Lower lobe of right lung (tissue), 2 donors: ENCODE measurements at places on chromosomes 13 and 19. TPM values are rescaled to one million over a fixed set of nuclear protein-coding genes. Genes with fewer than 3 reads are reported as not detected.
A peak's percentile ranks its signal among the peaks of the same experiment; 100 is the strongest.

The LPAR2 gene
- total RNA-seq, result 40.3 TPM

DNA sequence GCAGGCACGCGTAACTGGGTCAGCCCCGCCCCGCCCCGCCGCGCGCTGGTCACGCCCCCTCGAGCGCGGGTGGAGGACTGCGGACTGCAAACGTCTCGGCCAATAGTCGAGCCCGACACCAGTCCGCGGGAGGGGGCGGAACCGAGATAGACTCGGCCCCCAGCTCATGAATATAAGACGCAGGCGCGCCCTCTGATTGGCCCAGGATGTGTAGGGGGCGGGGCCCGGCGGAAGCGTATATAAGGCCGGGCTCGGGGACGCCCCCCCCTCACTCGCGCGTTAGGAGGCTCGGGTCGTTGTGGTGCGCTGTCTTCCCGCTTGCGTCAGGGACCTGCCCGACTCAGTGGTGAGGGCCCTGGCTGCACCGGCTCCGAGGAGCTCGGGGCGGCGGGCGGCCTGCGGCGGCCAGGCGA, at the start of gene CIRBP:
TSS of gene CIRBP (plus strand) at position 268 of the 413 bp plus-strand sequence. CDS start 1,602 bp downstream, outside the sequence.
- H3K4me1 ChIP-seq, result peaks cover 87% of the 10 kb centered on the region
- H3K27me3 ChIP-seq, result no peaks in the 10 kb centered on the region
- peak within 1 kb of the TSS; percentile 99 for H3K27ac ChIP-seq
- DNase-seq, result peak; percentile 100
- peak within 1 kb of the TSS; percentile 94 for H3K4me3 ChIP-seq

DNA sequence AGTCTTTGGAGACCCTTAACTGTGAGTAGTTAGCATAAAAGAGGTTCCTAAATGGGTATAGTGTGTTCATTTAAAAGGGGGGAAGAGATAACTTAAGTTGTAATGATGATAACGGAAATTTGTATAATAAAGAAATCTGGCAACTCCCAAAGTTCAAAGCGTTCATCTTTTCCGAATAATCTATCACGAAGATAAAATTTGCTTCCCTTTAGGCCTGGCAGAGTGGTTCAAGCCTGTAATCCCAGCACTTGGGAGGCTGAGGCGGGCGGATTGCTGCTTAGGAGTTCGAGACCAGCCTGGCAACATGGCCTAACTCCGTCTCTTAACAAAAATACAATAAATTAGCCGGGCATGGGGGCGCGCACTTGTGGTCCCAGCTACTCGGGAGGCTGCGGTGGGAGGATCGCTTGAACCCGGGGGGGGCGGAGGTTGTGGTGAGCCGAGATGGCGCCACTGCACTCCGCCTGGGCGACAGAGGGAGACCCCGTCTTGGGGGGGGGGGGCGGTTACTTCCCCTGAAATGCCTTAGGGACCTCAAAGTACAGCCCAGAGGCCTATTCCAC, 934 bp downstream of the N4BP2L2 start:
- H3K27me3 ChIP-seq, result no peaks in the 10 kb centered on the region
- H3K4me3 ChIP-seq, result peak overlapping the region; percentile 85

- no peaks in the 10 kb centered on the region for H3K27me3 ChIP-seq
- no peak overlapping the region for H3K27ac ChIP-seq
- no peaks in the 10 kb centered on the region for H3K4me1 ChIP-seq
- H3K36me3 ChIP-seq, result peaks cover 17% of the 10 kb centered on the region
- no peak overlapping the region for H3K4me3 ChIP-seq
These were observed 7.0 kb downstream of the CAB39L start for GRCh38 chr13:49436890-49437289.

The GSX1 gene
- total RNA-seq, result not detected

DNA sequence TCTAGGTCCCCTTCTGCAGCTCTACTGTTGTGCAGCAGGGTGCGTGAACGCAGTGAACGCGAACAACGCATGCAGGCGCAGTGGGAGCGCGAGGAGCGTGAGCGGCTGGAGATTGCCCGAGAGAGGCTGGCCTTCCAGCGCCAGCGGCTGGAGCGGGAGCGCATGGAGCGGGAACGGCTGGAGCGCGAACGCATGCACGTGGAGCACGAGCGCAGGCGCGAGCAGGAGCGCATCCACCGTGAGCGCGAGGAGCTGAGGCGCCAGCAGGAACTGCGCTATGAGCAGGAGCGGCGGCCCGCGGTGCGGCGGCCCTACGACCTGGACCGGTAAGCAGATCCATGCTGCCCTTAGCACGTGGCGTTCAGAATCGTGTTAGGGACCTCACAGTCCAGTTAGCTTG, 18.8 kb downstream of the MICOS13 start:
- H3K36me3 ChIP-seq, result peaks cover 100% of the 10 kb centered on the region
- H3K27me3 ChIP-seq, result no peaks in the 10 kb centered on the region
- DNase-seq, result peak; percentile 26
- no peak overlapping the region for H3K4me3 ChIP-seq
- H3K27ac ChIP-seq, result no peak overlapping the region

The GRK1 gene
- total RNA-seq, result not detected

The CD79A gene
- 1.2 TPM for total RNA-seq

DNA sequence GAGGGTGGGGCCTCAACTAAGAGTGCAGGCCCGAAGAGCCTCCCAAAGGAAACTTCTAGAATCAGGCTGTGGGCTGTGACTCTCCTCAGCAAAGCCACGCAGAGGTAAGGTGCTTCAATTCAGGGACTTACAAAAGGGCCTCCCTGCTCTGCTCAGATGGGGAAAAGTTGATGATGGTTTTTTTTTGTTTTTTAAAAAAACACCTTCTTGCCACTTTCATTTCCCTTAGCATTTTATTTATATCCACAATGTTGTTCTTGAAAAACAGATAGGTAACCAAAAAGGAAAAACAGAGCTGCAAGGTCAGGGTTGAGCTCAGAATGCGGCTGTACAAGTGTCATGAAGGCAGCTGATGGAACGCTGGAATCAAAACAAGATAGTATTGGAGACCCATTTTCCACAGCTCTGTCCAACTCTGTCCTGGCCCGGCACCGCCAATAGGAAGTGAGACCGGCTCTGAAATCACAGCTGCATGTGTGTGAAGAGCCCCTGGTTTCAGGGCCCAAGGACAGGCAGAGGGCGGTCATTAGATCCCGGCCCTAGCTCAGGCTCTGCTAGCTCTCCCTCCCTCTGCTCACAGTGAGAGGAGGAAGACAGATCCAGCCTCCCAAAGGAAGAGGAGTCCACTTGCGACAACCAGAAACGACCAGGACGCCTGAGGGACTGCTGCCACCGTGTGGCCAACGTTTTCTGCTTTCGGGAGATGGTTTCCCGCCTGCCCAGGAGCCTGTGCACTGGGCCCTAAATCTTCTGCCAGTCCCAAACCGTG, 58.3 kb downstream of the KLF2 start:
- peak; percentile 85 for DNase-seq
- peak overlapping the region; percentile 78 for H3K27ac ChIP-seq
- peaks cover 32% of the 10 kb centered on the region for H3K36me3 ChIP-seq
- no peaks in the 10 kb centered on the region for H3K27me3 ChIP-seq
- peaks cover 33% of the 10 kb centered on the region for H3K4me1 ChIP-seq
- H3K4me3 ChIP-seq, result peak overlapping the region; percentile 6

The UPF1 gene
- 75.8 TPM for total RNA-seq

DNA sequence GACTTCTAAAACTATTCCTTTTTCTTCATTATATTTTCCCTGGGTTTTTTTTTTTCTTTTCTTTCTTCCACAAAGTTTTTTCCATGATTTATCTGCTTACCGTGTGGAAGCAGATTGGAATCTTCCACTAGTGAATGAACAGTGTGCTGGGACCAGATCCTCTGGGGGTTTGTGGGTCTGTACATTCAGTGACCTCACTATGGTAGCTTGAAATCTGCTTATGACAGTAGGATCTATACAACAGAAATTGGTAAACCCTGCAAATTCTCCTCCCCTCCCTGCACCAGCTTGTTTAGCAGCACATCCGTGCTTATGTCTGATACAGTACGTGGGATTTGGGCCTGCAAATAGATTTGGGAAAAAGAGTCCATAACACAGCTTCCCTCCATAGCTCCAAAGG, 26.0 kb upstream of the MAB21L1 start:
- no peak overlapping the region for H3K27ac ChIP-seq
- peaks cover 6% of the 10 kb centered on the region for H3K4me1 ChIP-seq
- no peak overlapping the region for H3K4me3 ChIP-seq
- no peak for DNase-seq
- no peaks in the 10 kb centered on the region for H3K36me3 ChIP-seq
- H3K27me3 ChIP-seq, result no peaks in the 10 kb centered on the region

GRCh38 chr13:98405690-98406344, 171.1 kb downstream of the STK24 start:
- no peak overlapping the region for H3K27ac ChIP-seq
- H3K4me3 ChIP-seq, result no peak overlapping the region
- no peaks in the 10 kb centered on the region for H3K4me1 ChIP-seq
- peaks cover 12% of the 10 kb centered on the region for H3K36me3 ChIP-seq
- H3K27me3 ChIP-seq, result no peaks in the 10 kb centered on the region
- no peak for DNase-seq

GRCh38 chr19:10251792-10252694, at the start of gene MRPL4:
MRPL4 (plus strand) TSS chr19:10252214; CDS start chr19:10252254, 40 bp downstream.
- peak within 1 kb of the TSS; percentile 92 for H3K4me3 ChIP-seq
- DNase-seq, result peak; percentile 97
- no peaks in the 10 kb centered on the region for H3K27me3 ChIP-seq
- peaks cover 36% of the 10 kb centered on the region for H3K36me3 ChIP-seq

The FXYD7 gene
- total RNA-seq, result not detected

GRCh38 chr13:103437651-103438050, 371.4 kb upstream of the SLC10A2 start:
- DNase-seq, result no peak
- H3K4me1 ChIP-seq, result no peaks in the 10 kb centered on the region
- no peak overlapping the region for H3K27ac ChIP-seq
- no peaks in the 10 kb centered on the region for H3K36me3 ChIP-seq

DNA sequence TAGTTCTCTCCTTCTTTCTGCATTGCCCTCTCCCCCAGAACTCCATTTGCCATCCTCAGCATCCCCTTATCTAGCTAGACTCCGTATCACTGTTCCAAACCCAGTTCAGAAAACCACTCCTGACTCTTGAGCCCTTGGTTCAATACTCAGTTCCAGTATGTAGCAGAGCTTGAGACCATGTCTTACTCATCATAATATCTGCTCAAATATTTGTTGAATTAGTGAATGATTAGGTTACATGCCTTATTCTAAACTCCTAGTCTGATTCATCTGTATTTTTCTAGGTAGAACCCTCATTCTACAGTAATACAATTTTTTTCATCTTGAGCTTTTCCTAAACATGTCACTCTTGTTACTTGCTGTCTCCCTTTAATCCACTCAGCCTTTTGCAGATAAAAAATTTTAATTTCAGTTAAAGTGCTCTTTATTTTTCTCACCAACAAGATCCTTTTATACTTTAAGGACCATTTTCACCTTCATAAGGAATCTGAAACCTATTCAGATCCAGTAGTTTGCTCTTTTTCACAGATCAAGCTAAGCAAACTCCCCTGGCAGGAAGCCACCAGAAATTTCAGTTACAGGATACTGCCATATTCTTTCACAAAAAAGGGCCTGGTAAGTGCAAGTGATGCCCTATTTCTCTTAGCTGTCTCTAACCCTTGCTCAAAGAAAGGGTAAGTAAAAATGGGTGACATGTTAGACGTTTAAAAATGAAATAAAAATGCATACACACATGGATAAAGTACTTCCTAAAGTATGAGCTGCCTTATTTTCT, 23.1 kb upstream of the INTS6 start:
- no peaks in the 10 kb centered on the region for H3K36me3 ChIP-seq
- DNase-seq, result no peak
- no peak overlapping the region for H3K27ac ChIP-seq
- H3K27me3 ChIP-seq, result no peaks in the 10 kb centered on the region

DNA sequence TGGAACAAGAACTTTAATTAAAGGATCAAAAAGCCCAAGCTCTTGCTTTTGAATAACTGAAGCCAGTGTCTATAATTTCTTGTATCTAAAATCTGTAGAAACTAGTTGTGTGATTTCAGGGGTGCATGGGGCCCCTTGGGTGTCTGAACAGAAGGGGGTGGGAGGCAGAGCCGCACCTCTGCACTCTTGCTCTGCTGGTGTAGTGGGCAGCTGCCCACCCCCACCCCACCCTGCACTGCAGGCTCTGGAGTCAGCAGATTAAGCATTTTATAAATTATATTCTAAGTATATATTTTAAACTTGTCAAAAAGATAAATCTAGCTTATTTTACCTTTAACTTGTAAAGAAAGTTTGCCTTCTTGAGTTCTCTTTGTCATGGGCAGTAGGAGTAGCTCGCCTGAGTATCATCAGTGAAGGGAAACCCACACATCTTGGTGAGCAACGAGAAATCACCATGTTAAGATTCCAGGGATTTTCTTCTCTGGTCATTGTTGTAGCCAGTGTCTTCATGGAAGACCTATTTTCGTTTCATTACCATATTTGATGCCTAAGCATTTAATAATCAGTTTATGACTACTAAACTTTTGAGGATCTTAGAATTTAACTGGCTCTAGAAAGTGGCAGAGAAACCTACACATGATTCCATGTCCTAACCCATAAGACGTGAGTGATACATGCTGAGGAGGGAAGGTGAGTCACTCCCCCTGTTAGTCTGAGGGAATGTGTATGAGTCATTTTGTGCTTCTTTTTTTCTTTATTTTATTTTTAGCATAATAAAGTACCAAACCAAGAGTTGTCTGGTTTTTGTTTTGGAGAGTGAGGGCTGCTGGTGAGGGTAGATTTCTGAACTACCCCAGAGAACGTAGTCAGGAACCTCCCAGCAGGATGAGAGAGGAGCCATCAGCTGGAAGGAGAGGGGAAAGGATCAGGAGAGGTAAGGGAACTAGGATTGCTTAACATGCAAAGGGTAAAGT, 7.7 kb downstream of the UBE2L5 start:
- H3K27me3 ChIP-seq, result no peaks in the 10 kb centered on the region
- H3K27ac ChIP-seq, result no peak overlapping the region
- H3K36me3 ChIP-seq, result no peaks in the 10 kb centered on the region
- no peak for DNase-seq

- H3K4me1 ChIP-seq, result peaks cover 38% of the 10 kb centered on the region
- peaks cover 8% of the 10 kb centered on the region for H3K27me3 ChIP-seq
- no peak for DNase-seq
- peak within 1 kb of the TSS; percentile 71 for H3K4me3 ChIP-seq
- peaks cover 28% of the 10 kb centered on the region for H3K36me3 ChIP-seq
These were observed at the start of gene NAT14 for GRCh38 chr19:55484593-55485438. NAT14 (plus strand) TSS chr19:55485188; CDS start chr19:55485709, 521 bp downstream.

GRCh38 chr19:32581705-32582179, 752 bp downstream of the PDCD5 start:
- DNase-seq, result peak; percentile 49
- H3K36me3 ChIP-seq, result peaks cover 39% of the 10 kb centered on the region
- H3K27me3 ChIP-seq, result no peaks in the 10 kb centered on the region
- peak overlapping the region; percentile 89 for H3K4me3 ChIP-seq
- peak overlapping the region; percentile 89 for H3K27ac ChIP-seq
- peaks cover 16% of the 10 kb centered on the region for H3K4me1 ChIP-seq

DNA sequence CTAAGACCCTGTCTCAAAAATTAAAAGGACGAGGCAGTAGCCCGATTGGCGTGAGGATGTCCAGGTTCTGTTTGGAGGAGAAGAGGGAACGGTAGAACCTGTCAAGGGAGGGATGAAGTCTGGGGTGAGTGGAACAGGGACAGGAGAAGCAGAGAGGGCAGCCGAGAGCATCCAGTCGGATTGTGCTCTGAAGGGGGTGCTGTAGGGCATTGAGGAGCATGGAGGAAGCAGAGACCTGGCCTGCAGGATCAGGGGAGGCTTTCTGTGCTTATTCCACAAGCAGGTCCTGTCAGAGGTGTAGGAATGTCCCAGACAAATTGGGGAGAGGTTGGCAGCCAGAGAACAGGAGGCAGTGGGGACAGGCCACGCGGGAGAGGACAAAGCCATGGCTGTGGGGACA, 14.1 kb downstream of the AP2A1 start:
- H3K4me1 ChIP-seq, result peaks cover 13% of the 10 kb centered on the region
- H3K27ac ChIP-seq, result peak overlapping the region; percentile 36
- no peak overlapping the region for H3K4me3 ChIP-seq
